ENCODE measurements at places on chromosomes 6 and 20.

DNA sequence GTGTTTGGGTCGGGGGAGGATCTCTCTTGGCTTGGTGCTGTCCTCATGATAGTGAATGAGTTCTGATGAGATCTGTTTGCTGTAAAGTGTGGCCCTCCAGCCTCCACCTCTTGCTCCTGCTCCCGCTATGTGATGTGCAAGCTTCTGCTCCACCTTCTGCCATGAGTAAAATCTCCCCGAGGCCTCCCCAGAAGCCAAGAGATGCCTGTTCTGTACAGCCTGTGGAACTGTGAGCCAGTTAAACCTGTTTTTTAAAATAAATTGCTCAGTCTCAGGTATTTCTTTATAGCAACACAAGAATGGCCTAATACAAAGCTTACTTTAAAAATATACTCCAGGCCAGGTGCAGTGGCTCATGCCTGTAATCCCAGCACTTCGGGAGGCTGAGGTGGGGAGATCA is 11.3 kb upstream of the CCNC start:
- DNase-seq, result no peak

DNA sequence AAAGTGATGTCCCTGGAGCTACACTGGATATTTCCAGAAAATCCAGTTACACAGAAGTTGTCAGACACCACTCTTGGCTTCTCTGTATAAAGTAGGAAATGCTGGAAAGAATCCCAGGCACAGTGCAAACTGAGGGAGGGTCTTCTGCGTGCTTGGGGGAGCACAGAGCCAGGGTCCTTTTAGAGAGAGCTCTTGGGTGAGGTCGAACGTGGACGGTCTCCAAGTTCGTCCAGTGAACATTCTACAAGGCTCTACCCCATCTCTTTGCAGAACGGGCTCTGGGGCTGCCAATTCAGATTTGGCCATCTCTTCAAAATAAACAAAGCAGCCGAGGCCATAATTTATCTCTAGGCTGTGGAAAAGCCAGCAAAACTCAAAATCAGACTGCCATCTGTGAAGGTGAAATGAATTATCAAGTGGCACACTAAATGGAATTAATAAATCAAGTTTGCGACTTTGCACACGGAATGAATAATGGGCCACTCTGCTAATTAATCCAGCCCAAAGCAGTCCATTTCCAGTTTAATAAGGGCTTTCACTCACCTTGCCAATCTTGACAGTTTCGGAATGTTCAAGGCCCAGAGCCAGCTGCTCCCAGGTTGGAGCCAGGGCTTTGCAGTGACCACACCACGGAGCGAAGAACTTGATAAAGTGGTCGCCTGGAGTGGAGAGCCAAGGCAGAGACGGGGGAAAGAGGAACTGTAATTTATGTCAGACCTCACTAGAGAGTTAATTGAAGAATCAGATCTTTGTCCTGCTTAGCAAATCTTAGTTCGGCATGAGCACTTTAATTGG is 19.3 kb downstream of the TXNDC5 start:
- DNase-seq, result no peak

GRCh38 chr20:57655809-57656155 is 35.6 kb upstream of the ZBP1 start:
- no peak for DNase-seq

GRCh38 chr6:131059486-131059885 is 3.6 kb downstream of the EPB41L2 start:
- DNase-seq, result no peak

- no peak for DNase-seq
These were observed 71.1 kb downstream of the CEP162 start for GRCh38 chr6:84156306-84156705.

DNA sequence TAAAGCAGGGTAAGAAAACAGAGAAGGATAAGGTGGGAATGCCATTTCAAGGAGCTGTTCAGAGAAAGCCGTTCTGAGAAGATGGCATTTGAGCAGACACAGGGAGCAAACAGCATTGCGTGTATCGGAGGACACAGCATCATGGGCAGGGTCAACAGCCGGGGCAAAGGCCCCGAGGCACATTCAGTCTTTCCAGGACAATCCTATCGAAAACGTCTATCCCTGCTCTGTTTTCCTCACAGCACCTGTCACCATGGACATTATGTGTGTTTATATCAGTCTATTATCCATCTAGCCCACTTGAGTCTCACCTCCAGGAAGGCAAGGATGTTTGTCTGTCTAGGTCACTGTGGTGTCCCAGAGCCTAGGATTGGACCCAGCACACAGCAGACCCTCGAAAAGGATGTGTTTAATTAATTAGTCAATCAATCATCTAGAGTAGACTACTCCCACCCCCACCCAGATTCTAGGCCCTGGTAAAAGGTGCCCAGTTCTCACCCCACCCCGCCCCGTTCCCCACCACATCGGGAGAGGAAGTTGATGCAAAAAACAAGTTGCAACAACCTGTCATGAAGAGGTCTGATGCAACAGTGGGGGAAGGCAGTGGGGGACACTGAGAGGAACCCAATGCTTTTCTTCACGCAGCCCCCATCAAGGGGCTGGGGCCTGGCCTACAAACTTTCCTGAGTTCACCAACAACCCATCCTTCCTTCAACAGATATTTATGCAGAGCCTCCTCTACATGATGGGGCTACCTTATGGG is 66.6 kb downstream of the PREX1 start:
- DNase-seq, result no peak

- DNase-seq, result no peak
These were observed 998.0 kb upstream of the EPHA7 start for GRCh38 chr6:94417363-94417762.

DNA sequence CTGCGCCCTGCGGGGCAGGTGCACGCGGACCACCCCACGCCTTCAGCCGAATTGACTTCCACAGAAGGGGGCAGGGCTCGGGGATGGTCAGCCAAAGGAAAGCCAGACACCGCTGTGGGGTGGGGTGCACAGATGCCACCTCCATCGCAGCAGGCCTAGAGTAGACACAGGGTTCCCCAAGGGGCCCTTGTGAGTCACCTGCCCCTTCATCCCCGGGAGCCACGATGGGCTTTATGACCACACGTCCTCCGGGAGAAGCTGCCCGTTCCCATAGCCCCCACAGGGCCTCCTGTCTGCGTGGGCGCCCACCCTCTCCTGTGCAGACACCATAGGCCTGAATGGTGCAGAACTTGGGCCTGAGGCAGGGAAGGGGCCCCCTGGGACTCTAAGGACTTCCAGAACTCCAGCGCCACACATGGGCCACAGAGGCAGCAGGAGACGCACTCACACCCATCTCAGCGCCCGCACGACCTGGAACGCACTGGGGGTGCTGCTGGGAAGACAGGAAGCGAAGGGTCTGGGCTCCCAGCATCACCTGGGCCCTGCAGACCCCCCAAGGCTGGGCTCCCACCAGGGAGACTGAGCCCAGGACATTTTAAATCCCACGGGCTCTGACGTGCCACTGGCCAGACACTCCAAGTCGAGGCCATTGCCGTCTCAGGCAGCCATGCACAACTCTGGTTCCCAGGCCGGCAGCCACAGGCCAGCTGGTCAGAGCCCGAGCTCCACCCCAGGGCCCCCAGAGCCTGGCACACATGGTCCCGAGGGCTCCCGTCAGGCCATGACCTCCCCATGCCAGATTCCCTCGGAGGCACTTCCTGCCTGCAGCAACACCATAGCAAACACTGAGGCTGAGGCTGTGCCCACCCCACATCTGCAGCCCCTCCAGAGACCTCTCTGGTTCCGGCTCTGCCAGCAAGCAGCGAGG is 134.2 kb downstream of the DLL1 start:
- DNase-seq, result no peak

GRCh38 chr6:2117447-2117846 is 128.0 kb downstream of the GMDS start:
- no peak for DNase-seq

- no peak for DNase-seq
These were observed 401.5 kb upstream of the SASH1 start for GRCh38 chr6:147941143-147941542.

DNA sequence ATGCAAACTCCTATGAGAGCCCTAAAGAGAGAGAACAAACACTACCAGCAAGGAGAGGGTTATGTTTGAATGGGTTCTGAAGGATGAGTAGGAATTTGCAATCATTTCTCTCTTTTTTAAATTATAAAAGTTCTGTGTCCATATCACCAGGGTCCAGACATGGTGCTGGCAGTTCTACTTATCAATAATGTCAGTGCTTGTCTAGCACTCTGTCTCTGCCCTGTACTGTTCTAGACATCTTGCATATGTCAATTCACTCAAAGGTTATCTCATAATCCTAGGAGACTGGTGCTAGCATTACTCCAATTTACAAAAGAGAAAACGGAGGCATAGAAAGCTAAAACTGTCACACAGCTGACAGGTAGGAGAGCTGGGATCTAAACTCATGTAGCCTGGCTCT is 101.3 kb downstream of the VEGFA start:
- DNase-seq, result no peak

GRCh38 chr6:149929422-149929821 is 6.5 kb upstream of the RAET1G start:
- no peak for DNase-seq

DNA sequence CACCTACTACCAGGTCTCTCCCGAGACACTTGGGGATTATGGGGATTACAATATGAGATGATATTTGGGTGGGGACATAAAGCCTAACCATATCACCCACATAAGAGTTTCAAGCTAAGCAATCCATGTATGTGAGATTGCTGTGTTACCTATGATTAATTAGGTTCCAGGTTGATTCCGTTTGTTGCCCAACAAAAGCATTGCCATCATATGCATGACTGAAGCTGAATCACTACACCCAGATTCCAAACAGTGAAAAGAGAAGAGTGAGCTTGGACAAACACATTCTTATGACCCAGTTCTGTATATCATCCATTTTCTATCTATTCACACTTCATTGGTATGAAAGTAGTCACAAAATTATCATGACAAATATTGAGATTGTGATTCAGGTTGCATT is 952.5 kb upstream of the MAN1A1 start:
- DNase-seq, result no peak

DNA sequence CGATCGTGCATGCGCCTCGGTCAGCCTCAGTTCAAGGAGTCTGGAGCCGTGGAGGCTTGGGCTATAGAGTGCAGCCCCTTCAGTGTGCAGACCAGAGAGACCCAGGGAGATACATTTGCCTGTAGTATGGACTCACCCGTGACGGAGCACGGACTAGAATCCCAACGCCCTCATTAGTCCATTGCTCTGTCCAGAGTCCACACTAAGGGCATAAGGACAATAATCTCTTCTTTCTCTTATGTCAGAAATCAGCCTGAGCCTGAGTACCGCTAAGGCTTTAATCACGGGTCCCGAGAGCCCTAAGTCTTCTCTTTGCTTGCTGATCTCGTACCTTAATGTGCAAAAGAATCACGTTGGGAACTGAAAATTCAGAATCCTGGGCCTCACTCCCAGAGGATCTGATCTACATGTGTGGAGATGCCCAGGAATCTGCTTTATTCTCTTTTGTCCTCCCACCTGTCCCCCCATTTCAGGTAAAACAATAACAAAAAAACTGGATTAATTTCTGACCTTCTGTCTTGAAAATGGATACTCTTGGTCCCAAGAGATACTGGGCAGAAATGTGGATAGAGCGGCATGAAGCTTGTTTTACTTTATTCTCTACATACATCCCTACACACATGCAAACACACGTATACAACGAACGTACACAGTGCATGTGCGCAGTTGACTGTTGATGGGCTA is 671 bp downstream of the BPHL start:
- DNase-seq, result no peak

DNA sequence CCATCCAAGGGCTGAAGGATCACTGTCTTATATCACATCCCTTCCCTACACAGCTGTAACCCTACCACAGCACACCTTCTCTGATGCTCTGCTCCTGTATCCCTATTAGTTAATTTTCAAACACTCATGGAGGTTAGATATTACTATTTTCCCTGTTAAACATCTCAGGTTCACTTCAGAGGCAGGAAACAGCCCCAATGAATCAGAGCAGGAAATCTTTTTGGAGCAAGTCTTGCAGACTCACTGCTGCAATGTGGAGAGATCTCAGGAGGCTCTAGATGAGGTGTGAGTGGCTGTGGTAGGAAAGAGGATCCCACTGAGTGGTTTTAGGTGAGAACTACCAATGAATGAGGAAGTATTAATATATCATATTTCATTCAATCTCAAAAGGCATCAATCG is 19.7 kb upstream of the HTR1B start:
- DNase-seq, result no peak

GRCh38 chr20:51221791-51222408 is 199.0 kb upstream of the KCNG1 start:
- DNase-seq, result no peak

DNA sequence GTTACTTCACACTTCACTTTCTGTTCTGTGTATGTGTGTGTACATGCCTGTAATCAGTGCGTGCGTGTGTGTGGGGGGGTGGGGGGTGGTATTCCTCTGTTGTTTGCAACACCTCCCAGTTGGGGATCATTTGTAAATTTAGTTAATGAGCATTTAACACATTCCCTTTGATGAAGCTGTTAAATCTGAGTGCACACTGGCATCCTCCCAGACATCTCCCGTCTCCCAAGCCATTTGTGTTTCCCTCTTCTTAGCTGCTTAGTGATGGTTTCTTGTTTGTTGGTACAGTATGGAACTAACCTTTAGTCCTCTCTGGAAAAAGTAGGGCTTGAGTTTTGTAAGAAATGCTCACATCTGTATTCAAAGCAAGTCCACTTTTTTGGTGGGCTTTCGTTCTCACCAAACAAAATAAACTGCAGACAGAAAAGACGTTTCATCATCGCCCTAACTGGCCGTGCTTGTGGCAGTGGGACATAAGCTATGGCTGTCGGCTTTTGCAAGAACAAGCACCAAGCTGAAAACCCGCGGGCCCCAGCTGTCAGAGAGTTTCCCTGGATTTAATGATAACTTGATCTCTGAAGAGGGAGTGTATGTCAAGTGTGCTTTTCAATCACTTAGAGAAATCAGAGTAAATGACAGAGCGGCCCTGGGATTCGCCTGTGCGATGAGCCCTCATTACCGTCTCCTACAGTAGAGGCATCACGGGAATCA is 54.9 kb upstream of the SASH1 start:
- DNase-seq, result no peak

- no peak for DNase-seq
These were observed 133.7 kb upstream of the TENT5A start for GRCh38 chr6:81886157-81886556.

GRCh38 chr20:13638162-13638495 is 603 bp downstream of the TASP1 start:
- DNase-seq, result no peak

DNA sequence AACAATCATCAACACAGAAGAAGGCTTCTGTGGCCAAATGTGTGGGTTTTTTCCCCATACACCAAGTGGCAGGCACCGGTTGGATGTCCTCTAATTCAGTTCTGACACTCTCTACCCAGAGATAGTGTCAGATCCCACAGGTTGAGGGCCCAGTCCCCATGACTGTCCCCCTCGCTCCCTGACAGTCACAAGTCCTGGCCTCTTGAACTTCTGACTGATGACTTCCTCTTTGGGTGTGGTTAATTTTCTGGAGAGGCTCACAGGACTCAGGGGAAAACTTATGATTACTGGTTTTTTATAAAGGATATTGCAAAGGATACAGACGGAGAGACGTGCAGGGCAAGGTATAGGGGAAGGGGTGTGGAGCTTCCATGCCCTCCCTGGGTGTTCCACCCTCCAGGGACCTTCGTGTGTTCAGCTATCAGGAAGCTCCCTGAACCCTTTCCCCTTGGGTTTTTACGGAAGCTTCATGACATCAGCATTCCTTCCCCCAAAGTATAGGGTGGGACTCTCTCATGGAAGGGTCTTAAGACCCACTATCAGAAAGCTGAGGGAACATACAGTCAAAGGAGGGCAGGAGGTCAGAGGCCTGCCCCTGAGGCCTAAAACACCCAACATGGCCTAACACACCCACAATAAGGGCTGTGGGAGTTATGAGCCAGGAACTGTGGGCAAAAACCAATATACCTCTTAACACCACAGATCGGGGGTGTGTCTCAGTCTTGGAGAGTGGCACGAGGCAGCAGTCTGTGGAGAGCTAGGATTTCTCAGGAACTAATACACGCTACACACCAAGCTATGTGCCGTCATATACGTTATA is 33.3 kb downstream of the FARS2 start:
- DNase-seq, result no peak

Data from stimulated activated CD4-positive, alpha-beta T cell treated with anti-CD3 and anti-CD28 coated beads, Interleukin-2, amount 100 ng/mL, for 24 hours (primary cell).